ENCODE measurements at places on chromosomes 16 and 17.

DNA sequence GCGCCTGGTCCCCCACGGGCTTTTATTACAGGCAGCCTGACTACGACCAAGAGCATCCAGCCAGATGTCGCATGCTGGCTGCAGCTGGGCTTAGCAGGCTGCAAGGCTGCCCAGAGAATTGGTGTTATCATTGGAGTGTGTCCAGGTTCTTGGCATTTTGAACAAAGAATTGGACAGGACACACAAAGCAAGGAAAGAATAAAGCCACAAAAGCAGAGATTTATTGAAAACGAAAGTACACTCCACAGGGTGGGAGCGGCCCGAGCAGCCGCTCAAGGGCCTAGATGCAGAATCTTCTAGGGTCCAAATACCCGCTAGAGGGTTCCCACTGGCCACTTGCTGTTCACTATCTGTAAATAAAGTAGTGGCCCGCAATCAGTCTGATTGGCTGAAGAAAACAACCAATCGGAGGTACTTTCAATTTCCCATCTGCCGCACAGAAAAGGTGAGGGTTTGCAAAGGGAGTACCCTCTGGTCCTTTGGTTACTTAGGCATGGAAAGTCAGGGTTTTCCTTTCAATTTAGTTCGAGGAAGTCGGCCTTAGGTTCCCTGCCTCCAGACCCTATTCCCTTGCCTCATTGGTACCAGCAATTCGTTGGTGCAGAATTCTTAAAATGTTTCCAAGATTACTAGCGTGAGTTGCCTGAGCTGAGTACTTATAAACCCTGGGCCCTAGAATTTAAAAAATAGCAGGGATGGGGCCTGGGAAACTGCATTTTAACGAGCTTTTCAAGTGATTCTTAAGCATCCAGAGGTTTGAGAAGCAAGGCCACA is 38.5 kb upstream of the CNEP1R1 start:
- no peak for DNase-seq

DNA sequence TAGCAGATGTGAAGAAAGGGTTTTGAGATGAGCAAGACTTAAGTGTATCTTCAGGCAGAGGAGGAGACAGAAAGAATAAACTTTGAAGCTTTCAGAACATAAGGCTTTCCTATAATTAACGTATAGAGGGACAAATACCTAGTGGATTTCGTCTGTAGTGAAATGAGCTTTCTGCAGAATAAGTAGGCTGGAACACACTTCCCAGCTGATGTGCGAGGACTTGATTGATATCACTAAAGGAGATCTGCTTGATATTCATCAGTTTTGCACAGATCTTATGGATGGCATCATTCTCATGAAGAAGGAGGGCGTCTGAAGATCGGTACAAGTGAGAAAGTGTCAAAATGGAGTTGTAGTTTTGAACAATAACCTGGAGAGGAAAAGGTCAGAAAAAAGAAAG is 14.8 kb downstream of the TUBD1 start:
- no peak for DNase-seq

DNA sequence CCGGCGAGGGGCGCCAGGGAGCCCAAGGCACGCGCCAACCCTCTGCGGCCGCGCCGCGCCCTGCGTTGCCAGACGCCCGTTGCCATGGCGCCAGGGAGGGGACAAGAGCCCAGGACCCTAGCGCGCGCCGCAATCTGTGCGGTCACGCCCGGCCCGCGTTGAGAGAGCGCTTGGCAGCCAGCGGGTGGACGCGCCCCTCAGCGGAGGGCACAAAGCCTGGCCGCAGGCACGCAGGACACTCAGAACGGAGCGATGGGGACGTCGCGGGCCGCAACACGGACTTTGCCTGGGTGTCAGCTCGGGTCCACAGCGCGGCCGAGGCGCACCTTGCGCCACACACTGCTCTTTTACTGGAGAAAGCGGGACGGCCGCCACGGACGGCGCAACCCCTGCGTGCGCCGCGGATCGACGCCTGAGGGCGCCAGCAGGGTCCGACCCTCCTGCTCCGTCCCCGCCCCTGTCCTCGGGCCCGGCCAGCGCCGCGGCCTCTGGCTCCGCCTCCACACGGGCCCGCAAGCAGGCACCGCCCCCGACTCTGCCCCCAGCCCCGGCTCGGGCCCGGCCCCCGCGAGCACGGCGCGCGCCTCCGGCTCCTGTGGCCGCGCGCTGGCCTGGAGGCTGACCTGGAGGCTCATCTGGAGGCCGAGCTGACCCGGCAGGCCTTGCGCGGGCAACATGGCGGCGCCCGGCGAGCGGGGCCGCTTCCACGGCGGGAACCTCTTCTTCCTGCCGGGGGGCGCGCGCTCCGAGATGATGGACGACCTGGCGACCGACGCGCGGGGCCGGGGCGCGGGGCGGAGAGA is at the start of gene GFER:
Gene GFER (plus strand): TSS at position 650 of the 803 bp plus-strand sequence. CDS start 26 bp downstream, at position 676.
- peak; percentile 91 for DNase-seq

GRCh38 chr16:891353-891740 is 79.4 kb downstream of the LMF1 start:
- DNase-seq, result no peak

DNA sequence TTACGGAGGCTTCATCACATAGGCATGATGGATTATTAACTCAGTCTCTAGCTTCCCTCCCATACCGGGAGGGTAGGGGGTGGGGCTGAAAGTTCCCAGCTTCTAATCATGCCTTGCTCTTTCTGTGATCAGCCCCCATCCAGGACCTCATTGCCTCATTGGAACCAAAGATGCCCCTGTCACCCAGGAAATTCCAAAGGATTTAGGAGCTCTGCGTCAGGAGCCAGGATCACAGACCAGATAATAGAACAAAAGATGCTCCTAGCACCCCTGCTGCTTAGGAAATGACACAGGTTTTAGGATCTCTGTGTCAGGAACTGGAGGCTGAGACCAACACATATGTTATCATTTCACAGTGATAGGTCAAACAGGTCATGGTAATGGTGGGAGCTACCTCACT is 9.7 kb downstream of the USB1 start:
- DNase-seq, result no peak

DNA sequence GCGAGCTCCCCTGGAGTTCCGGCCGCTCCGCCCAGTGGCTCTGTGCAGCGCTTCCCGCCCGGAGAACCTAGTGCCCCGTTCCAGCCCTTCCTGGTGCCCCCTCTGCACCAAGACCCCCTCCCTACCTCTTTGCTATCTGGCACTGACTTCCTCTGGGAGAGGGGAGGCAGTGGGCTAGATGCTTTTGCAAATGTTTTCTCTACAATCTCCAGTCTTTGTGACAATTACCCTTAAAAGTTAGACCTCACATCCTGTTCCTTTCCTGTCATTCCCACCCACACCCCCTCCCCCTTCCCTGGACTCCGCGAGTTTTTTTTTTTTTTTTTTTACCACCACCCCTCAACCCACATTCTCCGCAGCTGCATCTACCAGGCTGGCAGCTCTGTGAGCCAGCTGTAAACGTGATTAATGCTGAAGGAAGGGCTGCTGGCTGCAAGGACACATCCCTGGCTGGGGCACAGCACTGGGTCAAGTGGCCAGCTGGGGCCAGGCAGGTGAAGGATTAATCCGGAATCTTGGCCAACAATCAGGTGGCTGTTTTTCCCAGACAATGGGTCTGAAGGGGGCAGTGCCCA is 101.5 kb downstream of the MGAT5B start:
- DNase-seq, result no peak

- peak; percentile 7 for DNase-seq
Measured at GRCh38 chr17:75847614-75848522, 3.7 kb upstream of the UNC13D start.

GRCh38 chr17:75843577-75844529 is at the start of gene UNC13D:
TSS of gene UNC13D (minus strand) at chr17:75844404. CDS start at chr17:75844337, 67 bp downstream.
- peak; percentile 71 for DNase-seq

DNA sequence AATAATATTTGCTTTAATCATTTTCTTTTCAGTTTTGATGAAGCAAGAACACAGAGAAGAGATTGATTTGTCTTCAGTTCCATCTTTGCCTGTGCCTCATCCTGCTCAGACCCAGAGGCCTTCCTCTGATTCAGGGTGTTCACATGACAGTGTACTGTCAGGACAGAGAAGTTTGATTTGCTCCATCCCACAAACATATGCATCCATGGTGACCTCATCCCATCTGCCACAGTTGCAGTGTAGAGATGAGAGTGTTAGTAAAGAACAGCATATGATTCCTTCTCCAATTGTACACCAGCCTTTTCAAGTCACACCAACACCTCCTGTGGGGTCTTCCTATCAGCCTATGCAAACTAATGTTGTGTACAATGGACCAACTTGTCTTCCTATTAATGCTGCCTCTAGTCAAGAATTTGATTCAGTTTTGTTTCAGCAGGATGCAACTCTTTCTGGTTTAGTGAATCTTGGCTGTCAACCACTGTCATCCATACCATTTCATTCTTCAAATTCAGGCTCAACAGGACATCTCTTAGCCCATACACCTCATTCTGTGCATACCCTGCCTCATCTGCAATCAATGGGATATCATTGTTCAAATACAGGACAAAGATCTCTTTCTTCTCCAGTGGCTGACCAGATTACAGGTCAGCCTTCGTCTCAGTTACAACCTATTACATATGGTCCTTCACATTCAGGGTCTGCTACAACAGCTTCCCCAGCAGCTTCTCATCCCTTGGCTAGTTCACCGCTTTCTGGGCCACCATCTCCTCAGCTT is 45.0 kb downstream of the ESRP2 start:
- DNase-seq, result no peak

GRCh38 chr16:4667203-4667963 is 26.0 kb upstream of the NUDT16L1 start:
- no peak for DNase-seq

- peak; percentile 78 for DNase-seq
Measured at GRCh38 chr16:566475-567372, at the start of gene NHLRC4. TSS of gene NHLRC4 (plus strand) at chr16:567005. CDS start at chr16:568048, 1,043 bp downstream.

Measured in GM06990 (cell line).